Stimulated activated CD4-positive, alpha-beta T cell treated with anti-CD3 and anti-CD28 coated beads, Interleukin-4, amount 100 ng/mL, for 24 hours (primary cell): ENCODE measurements at places on chromosomes 2 and 18.

DNA sequence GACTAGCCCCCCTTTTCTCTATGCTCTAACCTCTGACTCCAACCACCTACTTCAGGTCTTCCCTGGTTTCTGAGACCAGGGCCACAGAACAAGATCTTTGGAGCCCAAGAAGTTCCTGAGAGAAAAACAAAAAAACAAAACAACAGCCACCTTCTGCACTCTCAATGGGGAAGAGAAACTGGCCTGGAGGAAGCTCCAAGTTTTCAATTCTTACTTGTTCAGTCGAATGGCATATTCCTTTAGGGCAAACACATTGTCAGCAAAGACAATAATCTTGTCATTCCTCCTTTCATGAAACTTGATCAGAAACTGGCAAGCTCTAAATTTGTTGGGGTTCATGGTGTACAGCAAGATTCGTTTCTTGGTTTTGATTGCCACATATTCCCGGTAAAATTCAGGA lies 15.0 kb downstream of the ERCC3 start:
- DNase-seq, result no peak

DNA sequence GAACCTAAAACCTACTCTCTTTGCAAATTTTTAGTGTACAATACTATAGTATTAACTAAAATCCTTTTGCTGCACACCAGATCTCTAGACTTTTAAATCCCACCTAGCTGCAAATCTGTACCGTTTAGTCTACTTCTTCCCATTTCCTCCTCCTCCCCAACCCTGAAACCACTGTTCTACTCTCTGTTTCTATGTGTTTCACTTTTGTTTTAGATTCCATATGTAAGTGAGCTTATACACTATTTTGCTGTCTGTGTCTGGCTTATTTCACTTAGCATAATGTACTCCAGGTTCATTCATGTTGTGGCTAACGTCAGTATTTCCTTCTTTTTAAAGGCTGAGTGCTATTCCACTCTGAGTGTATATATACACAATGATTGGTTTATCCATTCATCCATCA lies 18.4 kb upstream of the DSC2 start:
- DNase-seq, result no peak

- DNase-seq, result no peak
Observed at GRCh38 chr18:2302628-2303516, 268.4 kb downstream of the METTL4 start.

- no peak for DNase-seq
Observed at GRCh38 chr2:9937968-9938367, 13.5 kb upstream of the GRHL1 start.

- DNase-seq, result no peak
Observed at GRCh38 chr2:157692768-157693167, 64.1 kb upstream of the ACVR1C start.

- DNase-seq, result no peak
Observed at GRCh38 chr2:52220393-52220792, 1188.5 kb upstream of the NRXN1 start.

- DNase-seq, result no peak
Observed at GRCh38 chr2:175627405-175627804, 374.7 kb downstream of the LNPK start.

DNA sequence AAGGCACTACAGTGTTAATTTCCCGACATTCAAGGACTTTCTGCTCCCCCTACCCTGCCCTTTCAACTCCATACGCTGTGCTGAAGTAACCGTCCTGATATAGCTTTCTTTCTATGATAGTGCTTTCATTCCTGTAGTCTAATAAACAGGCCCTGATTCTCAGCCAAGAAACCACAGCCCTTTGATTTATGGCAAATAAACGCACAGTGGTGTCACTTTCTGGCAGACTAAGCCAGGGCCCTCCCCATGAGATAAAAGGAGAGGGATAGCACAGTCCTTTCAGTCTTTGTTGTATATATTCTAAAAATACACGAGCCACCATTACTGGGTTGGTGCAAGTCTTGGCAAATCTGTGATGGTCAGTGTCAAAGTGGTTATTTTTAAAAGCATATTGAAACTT lies 291.2 kb downstream of the ALPK2 start:
- no peak for DNase-seq

GRCh38 chr2:98376996-98377395 lies 30.7 kb downstream of the CNGA3 start:
- DNase-seq, result no peak

DNA sequence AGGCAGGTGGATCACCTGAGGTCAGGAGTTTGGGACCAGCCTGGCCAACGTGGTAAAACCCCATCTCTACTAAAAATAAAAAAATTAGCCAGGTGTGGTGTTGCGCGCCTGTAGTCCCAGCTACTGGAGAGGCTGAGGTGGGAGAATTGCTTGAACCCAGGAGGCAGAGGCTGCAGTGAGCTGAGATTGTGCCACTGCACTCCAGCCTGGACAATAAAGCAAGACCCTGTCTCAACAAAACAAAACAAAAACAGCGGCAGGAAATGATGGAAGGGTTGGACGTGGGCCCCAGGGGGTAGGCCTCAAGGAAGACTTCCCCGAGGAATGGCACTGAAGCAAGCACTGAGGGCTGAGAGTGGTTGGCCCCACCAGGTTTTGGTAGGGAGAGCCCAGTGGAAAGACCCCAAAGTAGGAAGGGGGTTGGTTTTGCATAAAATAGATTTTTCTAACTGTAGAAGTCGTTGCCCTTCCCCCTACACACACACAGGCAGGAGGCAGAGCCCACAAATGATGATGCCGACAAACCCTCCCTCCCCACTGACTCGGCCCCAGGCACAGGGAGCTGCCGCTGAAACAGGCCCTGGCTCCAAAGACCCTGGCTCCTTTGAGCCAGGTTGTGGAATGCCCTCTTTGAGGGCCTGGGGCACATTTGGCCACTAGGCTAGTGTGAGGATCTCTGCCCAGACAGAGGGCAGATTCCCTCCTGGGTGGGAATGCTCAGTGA lies 104.8 kb downstream of the CABLES1 start:
- no peak for DNase-seq

DNA sequence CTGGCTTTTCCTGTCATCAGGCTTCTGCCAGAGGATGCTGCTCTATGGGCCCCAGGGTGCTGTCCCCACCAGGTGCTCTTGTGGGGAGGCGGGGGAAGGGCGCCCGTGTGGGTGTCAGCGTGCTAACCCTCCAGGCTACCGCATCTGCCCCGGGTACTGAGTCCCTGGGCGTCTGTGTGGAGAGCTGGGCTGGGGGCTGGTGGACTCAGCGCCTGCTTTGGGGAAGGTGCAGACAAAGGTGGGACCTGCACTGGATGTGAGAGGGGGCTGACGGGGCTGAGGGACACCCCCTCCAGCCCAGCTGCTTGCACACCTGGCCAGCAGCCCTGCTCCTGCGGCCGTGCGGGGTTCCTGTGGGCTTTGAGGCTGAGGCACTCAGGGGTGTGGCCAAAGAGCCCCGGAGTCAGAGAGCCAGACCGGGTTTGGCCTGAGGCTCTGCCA lies 120.7 kb upstream of the PXDN start:
- DNase-seq, result no peak
